ENCODE measurements at places on chromosomes 6 and 20.
A peak's percentile ranks its signal among the peaks of the same experiment; 100 is the strongest.

DNA sequence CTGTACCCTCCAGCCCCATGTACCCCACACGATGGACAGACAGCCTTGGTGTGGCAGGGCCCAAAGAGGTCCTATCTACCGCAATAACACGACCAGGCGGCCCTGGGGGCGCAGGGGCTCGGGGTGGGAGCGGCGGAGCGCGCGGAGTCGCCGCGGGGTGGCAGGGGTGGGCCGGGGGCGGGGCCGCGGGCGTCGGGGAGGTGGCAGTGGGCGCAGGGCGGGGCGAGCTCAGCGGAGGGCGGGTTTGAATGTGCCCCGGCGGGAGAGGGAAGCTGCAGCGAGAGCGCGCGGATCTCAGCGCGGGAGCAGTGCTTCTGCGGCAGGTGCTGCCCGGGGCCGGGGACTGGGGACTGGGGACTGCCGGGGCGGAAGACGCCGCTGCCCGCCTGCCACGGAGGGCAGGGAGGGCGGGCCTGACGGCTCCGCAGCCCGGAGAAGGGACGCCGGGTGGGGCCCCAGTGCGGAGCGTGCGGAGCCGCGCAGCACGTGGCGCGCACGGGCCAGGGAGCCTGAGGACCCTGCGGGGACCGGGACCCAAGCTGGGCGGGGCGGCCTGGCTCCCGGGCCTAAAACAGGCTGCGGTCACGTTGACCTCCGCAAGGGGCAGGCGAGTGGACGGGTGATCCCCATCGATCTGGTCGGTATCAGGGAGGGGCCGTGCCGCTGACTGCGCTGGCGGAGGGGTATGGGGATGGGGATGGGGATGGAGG is at the start of gene SLC29A1:
SLC29A1 (plus strand) TSS at position 277 of the 710 bp plus-strand sequence. CDS start 3,719 bp downstream, outside the sequence.
- DNase-seq: peak; percentile 60

GRCh38 chr20:35902545-35902941 is 51.8 kb downstream of the SCAND1 start:
- no peak for DNase-seq

DNA sequence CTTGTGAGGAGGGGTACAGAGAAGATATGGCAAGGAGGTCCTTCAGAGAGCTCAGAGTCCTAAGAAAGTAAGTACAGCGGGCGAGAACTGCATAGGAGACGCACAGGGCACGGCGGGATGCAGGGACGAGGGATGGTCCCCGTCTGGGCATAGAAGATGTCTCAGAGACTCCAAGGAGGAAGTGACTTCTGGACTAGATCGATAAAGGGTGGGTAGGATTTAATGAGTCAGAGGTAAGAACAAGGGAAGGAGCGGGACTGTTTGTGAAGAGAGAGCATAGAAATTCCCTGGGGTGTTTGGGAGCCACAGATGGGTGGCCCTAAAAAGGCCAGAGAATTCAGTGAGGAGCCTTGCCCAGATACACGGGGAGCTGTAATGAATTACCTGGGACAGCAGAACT is 69.1 kb downstream of the FAM120B start:
- no peak for DNase-seq

DNA sequence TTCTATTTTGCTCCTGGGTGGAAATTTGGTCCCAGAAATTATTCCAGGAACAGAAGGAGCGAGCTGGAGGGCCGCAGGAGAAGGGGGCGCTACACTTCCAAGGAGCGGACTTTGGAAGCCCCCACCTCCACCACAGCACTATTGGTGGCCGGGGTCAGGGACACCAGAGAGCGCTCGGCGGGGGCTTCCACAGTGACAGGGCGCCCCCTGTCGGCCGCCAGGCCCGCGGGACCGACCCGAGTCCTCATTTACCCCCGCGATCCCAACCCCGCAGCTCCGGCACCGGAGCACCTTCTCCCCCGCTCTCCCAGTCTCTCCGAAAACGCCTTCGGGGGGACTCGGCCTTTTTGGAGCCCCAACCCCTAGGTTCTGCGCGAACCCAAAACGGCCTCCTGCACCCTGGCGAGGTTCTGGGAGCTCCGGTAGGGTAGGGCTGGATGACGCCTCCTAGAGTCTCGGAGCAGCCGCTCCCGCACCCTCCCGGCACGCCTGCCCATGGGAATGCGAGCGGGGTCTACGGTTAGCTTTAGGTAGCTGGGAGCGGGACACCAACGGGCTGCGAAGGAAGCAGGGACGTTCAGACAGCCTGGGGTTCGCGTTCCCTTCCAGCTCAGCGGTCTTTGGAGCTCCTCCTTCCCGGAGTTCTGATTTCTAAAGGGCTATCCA is 2.4 kb upstream of the FOXA2 start:
- DNase-seq: no peak

DNA sequence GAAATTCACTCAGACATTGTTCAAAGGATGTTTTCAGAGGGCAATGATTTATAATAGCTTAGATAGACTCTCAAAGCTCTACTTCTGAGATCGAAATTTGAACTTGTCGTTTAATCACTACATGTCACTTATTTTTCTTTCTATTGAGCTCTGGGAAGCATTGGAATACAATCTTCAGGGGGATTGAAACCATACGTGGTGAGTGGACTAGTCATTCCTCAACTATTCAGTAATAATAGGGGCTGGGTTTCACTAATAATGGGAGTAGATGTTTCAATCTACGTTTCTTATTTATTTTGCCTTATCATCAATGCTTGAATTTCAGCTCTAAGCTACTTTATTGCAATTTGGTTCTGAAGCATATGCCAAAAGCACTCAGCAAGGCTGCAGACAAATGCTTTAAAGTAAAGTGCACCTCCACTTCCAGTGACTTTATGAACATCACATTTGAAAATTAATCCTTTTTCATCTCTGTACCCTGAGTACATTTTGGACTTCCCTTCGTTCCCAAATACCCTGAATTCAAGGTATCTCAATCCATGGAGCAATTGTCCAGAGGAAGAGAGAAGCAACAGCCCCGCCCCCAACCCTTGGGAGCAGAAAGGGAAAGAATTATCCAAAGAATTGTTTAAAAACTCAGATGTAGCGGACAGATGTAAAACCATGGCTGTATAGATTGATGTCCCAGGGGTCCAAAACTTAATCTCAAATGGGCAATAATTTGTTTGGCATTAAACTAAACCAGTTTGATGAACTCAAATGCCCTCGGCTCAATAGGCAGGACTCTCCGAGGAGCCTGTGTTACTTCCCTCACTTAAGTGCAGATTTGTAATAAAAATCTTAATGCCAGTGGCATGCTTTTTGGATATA is 68.1 kb downstream of the HFE start:
- no peak for DNase-seq

DNA sequence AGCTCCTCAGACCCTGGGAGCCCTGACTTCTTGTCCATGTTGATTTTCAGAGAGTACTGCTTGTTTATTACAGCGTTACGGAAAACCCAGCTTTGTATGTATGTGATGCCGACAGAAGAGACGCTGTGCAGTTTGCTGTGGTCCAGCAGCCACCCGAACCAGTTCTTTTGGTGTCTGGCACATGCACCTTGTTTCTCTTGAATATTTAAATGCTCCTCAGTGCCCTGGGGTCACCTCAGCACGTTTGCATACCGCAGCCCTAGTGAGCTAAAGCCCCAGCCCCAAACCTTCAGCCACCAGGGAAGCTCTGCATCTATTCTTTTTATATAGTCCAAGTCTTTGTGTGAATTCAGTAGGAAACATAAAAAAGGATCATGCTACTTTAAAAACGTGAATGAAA is 39.9 kb downstream of the AFDN start:
- DNase-seq: no peak

GRCh38 chr6:113881478-113881980 is 24.4 kb downstream of the MARCKS start:
- DNase-seq: no peak

GRCh38 chr6:110408901-110409300 is 6.5 kb downstream of the DDO start:
- no peak for DNase-seq

DNA sequence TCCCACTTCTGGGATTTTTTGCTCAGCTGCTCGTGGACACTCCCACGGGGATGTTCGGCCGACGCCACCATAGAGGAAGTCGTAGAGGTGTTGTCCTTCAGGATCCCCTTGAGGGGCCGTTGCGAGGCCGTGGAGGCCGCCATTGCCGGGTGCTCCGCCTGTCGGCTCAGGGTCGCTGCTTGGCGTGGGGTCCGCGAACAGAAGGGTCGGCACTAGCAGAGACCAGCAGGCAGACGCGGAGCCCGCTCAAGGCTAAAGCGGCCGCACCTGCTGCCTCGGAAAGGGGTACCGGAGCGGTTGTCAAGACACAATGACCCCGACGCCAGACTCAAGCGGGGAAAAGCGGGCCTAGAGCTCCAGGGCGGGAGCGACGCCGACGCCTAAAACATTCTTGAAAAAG is 25.7 kb downstream of the PSMB9 start:
- no peak for DNase-seq

DNA sequence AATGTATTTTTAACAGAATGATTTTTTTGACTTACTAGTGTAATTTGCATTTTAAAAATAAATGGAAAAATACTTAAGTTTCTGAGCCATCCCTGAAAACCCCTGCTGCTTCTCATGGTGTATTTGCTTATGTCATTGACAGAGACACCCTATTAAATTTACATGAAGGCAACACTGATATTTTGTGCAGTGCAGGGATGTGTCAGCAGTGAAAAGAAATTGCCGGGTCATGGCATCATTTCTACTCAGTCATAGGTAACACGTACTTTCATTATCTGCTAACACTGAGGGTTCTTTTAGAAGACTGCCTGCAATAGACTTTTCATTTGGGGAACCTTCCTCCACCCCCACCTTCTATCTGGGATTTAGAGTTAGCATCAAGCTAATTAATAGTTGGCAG is 136.7 kb upstream of the RNF217 start:
- DNase-seq: no peak

- DNase-seq: no peak
These were observed 21.5 kb upstream of the CHD6 start for GRCh38 chr20:41639630-41640029.

GRCh38 chr6:123589317-123589716 is 47.4 kb downstream of the TRDN start:
- no peak for DNase-seq

- peak; percentile 88 for DNase-seq
These were observed 1.1 kb downstream of the JAG1 start for GRCh38 chr20:10672624-10673127.

DNA sequence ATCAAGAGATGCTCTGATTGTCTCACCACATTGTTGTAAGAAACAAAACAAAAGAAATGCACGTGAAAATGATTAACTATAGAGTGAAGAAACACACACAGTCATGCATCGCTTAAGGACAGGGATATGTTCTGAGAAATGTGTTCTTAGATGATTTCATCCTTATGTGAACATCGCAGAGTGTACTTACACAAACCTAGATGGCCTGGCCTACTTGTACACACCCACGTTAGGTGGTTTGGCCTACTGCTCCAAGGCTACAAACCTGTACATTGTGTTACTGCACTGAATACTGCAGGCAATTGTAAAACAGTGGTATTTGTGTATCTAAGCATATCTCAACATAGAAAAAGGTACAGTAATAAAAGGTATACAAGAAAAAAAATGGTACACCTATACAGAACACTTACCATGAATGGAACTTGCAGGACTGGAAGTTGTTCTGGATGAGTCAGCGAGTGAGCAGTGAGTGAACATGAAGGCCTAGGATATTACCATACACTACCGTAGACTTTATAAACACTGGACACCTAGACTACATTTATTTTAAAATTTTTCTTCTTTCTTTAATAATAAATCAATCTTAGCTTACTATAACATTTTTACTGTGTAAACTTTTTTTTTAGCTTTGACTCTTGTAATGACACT is 48.6 kb downstream of the FKBP5 start:
- no peak for DNase-seq

GRCh38 chr6:119552021-119552420 is 202.5 kb upstream of the MAN1A1 start:
- DNase-seq: no peak

DNA sequence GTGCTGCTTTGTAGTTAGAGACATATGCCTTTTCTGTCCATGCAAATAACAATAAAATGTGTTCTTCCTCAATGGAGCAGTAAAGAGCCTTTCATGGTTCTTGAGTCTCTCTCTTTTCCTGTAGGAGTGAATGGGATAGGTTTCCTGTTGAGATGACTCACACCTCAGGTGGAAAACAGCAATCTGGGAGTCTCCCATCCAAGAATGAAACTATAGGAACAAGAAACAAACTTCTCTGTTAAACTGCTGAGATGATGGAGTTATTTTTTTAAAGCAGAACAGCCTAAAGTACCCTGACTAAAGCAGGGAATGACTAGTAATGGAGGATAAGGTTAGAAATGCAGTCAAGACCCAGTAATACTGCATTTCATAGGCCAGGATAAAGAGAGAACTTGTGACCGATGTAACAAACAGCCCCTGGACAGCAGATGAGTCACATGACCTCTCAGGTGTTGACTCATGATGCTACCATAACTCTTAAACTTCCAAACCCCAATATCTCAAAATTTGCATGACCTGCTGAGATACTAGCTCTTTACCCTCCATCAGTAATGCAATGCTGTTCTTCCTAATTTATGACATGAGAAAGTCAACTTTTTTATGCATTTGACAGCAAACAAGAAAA is 548.9 kb downstream of the CBLN4 start:
- no peak for DNase-seq

- no peak for DNase-seq
These were observed 96.6 kb upstream of the FOXP4 start for GRCh38 chr6:41449399-41450245.

DNA sequence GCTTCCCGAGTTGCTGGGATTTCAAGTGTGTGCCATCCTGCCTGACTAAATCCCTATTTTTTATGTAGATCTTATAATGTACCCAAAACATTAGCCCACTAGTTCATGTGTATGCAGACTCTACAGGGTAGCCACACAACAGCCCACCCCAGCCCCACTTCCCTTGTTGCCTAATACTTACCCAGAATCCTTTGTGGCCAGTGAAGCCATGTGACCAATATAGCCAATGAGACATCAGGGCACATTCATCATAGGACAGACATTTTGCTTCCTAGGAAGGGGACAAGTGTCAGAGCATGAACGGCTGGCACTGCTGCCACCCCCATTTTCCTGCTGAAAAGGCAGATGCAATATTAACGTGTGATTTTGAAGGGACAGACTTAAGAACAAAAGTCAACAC is 36.0 kb upstream of the TCP11 start:
- DNase-seq: no peak
